ENCODE measurements at places on chromosomes 16 and 17.

GRCh38 chr16:12272264-12272663, 295.7 kb downstream of the SNX29 start:
- H3K36me3 ChIP-seq: no peaks in the 10 kb centered on the region
- H3K4me3 ChIP-seq: no peak overlapping the region
- no peaks in the 10 kb centered on the region for H3K4me1 ChIP-seq
- no peak for DNase-seq

GRCh38 chr17:29807520-29808361, 122.3 kb downstream of the SSH2 start:
- no peaks in the 10 kb centered on the region for H3K36me3 ChIP-seq
- H3K27ac ChIP-seq: no peak overlapping the region
- DNase-seq: peak; percentile 91
- no peak overlapping the region for H3K4me3 ChIP-seq
- peaks cover 12% of the 10 kb centered on the region for H3K4me1 ChIP-seq
- H3K27me3 ChIP-seq: no peaks in the 10 kb centered on the region

- no peaks in the 10 kb centered on the region for H3K27me3 ChIP-seq
- H3K36me3 ChIP-seq: peaks cover 1% of the 10 kb centered on the region
- H3K4me3 ChIP-seq: peak overlapping the region; percentile 87
- peak overlapping the region; percentile 80 for H3K27ac ChIP-seq
- peak; percentile 80 for DNase-seq
- peaks cover 21% of the 10 kb centered on the region for H3K4me1 ChIP-seq
Observed at GRCh38 chr17:50426814-50427787, 1.1 kb downstream of the ACSF2 start.

DNA sequence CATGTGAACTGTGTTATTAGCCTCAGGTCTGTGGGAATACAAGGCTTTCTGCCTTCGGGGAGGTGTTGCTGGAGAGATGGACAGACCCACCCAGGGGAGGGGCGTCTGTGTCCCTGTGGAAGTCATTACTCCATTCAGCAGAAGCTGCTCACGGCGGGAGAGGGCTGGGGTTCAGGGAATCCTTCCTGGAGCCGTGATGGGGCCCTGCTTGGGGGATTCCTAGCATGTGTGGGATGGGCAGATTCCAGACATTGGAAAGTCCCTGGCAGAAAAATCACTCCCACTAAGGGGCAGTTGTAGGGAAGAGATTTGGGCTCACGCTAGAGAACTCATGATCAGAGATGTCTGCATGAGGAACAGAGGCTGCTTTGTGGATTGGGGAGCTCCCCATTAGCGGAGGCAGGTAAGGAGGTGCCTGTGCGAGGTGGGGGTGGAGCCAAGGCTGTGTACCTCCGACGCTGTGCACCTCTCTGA, 56.3 kb upstream of the IL34 start:
- H3K4me1 ChIP-seq: no peaks in the 10 kb centered on the region
- DNase-seq: no peak
- no peak overlapping the region for H3K4me3 ChIP-seq
- H3K36me3 ChIP-seq: no peaks in the 10 kb centered on the region
- H3K27me3 ChIP-seq: peaks cover 5% of the 10 kb centered on the region
- no peak overlapping the region for H3K27ac ChIP-seq

DNA sequence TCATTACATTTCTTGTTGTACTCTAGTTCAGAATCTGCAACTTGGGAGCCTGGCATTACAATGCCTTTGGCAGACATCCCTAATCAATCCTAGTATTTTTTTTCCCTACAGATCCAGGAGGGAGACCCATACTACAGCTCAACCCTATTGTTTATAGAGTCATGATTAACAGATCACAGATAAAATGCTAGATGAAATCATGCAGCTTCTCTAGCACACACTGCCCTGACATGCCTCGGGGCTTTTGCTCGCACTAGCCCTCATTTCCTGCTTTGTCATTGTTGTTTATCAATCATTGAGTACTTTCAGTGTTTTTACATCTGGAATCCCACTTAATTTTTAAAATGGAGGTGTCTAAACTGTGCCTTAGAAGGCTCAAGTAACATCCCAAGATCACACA, 412.5 kb downstream of the CA10 start:
- no peak overlapping the region for H3K27ac ChIP-seq
- peaks cover 4% of the 10 kb centered on the region for H3K4me1 ChIP-seq
- H3K27me3 ChIP-seq: no peaks in the 10 kb centered on the region
- DNase-seq: no peak
- no peaks in the 10 kb centered on the region for H3K36me3 ChIP-seq

GRCh38 chr16:71214746-71215381, 15.7 kb downstream of the HYDIN start:
- H3K4me1 ChIP-seq: no peaks in the 10 kb centered on the region
- H3K27ac ChIP-seq: no peak overlapping the region
- peaks cover 3% of the 10 kb centered on the region for H3K27me3 ChIP-seq
- H3K36me3 ChIP-seq: no peaks in the 10 kb centered on the region
- H3K4me3 ChIP-seq: no peak overlapping the region
- DNase-seq: no peak

- DNase-seq: no peak
- no peak overlapping the region for H3K27ac ChIP-seq
- peaks cover 39% of the 10 kb centered on the region for H3K36me3 ChIP-seq
Observed at GRCh38 chr16:85781695-85782370, 17.5 kb downstream of the EMC8 start.

DNA sequence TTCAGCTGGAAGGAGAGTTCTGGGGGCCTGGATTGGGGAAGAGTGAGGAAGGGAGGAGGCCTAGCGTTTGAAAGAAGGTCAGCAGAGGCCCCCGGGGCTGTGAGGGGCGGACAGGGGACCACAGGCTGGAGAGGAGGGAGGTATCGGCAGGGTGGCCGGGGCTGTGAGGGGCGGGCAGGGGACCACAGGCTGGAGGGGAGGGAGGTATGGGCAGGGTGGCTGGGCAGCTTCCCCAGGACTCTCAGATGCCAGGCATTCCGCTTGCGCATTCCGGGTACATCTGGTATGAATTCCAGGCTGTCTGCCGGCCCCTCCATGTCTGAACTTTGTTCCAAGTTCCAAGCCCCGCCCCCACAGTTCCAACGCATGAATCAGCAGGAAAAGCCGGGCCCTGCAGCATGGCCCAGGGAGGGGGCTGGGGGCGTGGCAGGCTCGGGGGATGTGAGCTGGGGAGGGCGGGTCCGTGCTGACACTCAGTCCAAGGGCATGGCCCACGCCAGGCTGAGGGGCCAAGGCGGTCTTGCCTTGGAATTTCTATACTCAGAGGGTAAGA, 4.3 kb upstream of the TLCD2 start:
- H3K27me3 ChIP-seq: peaks cover 12% of the 10 kb centered on the region
- peaks cover 25% of the 10 kb centered on the region for H3K4me1 ChIP-seq
- H3K36me3 ChIP-seq: peaks cover 19% of the 10 kb centered on the region
- H3K4me3 ChIP-seq: peak overlapping the region; percentile 95
- peak; percentile 78 for DNase-seq
- no peak overlapping the region for H3K27ac ChIP-seq

Measured in activated CD4-positive, alpha-beta T cell treated with anti-CD3 and anti-CD28 coated beads, Interleukin-2, amount 10 ng/mL, durations not matched to agents 24 days and 14 days (primary cell).